ENCODE measurements at places on chromosomes 16 and 17. TPM values are rescaled to one million over a fixed set of nuclear protein-coding genes. Genes with fewer than 3 reads are reported as not detected.

The PDE6G gene
- 0.25 TPM for polyA plus RNA-seq

The DCAF7 gene
- polyA plus RNA-seq, result 10.6 TPM

The GJD3 gene
- 0.17 TPM for polyA plus RNA-seq

The PLLP gene
- polyA plus RNA-seq, result 3.1 TPM

The PTX4 gene
- polyA plus RNA-seq, result 0.04 TPM

The WFIKKN1 gene
- 0.31 TPM for polyA plus RNA-seq

The TMEM92 gene
- not detected for polyA plus RNA-seq

The KRT33A gene
- not detected for polyA plus RNA-seq

The RHBDL1 gene
- 0.06 TPM for polyA plus RNA-seq

The BCO1 gene
- polyA plus RNA-seq, result 0.10 TPM

The ARHGAP23 gene
- polyA plus RNA-seq, result 11.8 TPM

The PRRT2 gene
- polyA plus RNA-seq, result 0.18 TPM

The CDYL2 gene
- polyA plus RNA-seq, result 0.30 TPM

The C17orf58 gene
- 15.0 TPM for polyA plus RNA-seq

The PDK2 gene
- polyA plus RNA-seq, result 55.2 TPM

The CNEP1R1 gene
- 11.6 TPM for polyA plus RNA-seq

The C16orf54 gene
- polyA plus RNA-seq, result 0.04 TPM

The FOXN1 gene
- not detected for polyA plus RNA-seq

The MYO15B gene
- polyA plus RNA-seq, result 23.7 TPM

The RNF222 gene
- not detected for polyA plus RNA-seq

The SPATA32 gene
- polyA plus RNA-seq, result not detected

The MYH8 gene
- polyA plus RNA-seq, result 0.34 TPM

The SCGB1C2 gene
- not detected for polyA plus RNA-seq

The CACNG5 gene
- polyA plus RNA-seq, result not detected

The IGF2BP1 gene
- polyA plus RNA-seq, result not detected

The CYLD gene
- 22.7 TPM for polyA plus RNA-seq

The TOX3 gene
- polyA plus RNA-seq, result 0.10 TPM

The GFER gene
- polyA plus RNA-seq, result 40.0 TPM

The AANAT gene
- 0.09 TPM for polyA plus RNA-seq

The TMEM98 gene
- polyA plus RNA-seq, result 2.5 TPM

The SEPTIN1 gene
- 0.22 TPM for polyA plus RNA-seq

The TP53TG3F gene
- polyA plus RNA-seq, result not detected

The CDH1 gene
- polyA plus RNA-seq, result 0.09 TPM

The ZNF232 gene
- 7.1 TPM for polyA plus RNA-seq

The KRTAP4-1 gene
- polyA plus RNA-seq, result not detected

The LDHD gene
- 37.5 TPM for polyA plus RNA-seq

The ABCA3 gene
- 2.2 TPM for polyA plus RNA-seq

The CCL15 gene
- not detected for polyA plus RNA-seq

The KRTAP4-4 gene
- not detected for polyA plus RNA-seq

The HSD3B7 gene
- 4.1 TPM for polyA plus RNA-seq

The HSD17B1 gene
- polyA plus RNA-seq, result 1.7 TPM

The KRT17 gene
- 0.10 TPM for polyA plus RNA-seq

The TLCD3B gene
- 0.13 TPM for polyA plus RNA-seq

The MARVELD3 gene
- polyA plus RNA-seq, result 0.01 TPM

The CHST4 gene
- polyA plus RNA-seq, result not detected

The KRTAP2-3 gene
- not detected for polyA plus RNA-seq

The CACNA1H gene
- polyA plus RNA-seq, result 1.8 TPM

The NOS2 gene
- 0.09 TPM for polyA plus RNA-seq

The PSMD12 gene
- polyA plus RNA-seq, result 158 TPM

The MYH13 gene
- 0.04 TPM for polyA plus RNA-seq

The CA5A gene
- polyA plus RNA-seq, result not detected

The TRPV3 gene
- polyA plus RNA-seq, result 0.38 TPM

The ASGR1 gene
- polyA plus RNA-seq, result 0.08 TPM

The ABCA10 gene
- 1.4 TPM for polyA plus RNA-seq

The MPV17L gene
- 6.3 TPM for polyA plus RNA-seq

All from psoas muscle (tissue), 8 donors.